ENCODE measurements at places on chromosomes 12 and 14. TPM values are rescaled to one million over a fixed set of nuclear protein-coding genes. Genes with fewer than 3 reads are reported as not detected.

DNA sequence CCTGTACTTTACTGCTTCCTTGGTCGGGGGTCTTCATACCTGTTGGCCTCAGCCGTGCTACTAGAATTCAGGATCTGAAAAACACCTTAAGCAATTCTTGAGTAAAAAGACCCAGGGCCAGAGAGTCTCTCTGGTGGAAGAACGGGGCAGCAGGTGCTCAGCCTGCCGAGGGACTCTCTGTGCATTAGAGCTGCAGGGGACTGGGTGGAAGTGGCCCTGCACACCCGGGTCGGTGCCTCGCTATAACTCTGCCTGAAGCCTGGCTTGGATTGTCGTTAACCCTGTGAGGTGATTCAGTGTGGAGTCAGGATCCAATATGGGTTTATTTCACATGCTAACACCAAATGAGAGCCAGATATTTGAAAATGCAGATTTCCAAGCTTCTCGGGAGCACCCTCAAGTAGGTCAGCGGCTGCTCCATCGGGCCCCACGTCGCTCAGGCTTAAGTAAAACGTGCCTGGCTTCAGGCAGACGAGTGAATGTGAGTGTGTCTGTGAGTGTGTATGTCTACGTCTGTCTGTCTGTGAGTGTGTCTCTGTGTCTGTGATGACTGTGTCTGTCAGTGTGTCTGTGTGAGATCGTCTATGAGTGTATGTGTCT, 35.1 kb upstream of the C14orf180 start:
- no peak overlapping the region for H3K4me3 ChIP-seq
- H3K27me3 ChIP-seq, result peaks cover 12% of the 10 kb centered on the region
- H3K27ac ChIP-seq, result no peak overlapping the region
- no peak for DNase-seq

The MFAP5 gene
- not detected for total RNA-seq

The HRK gene
- total RNA-seq, result not detected

The IL31 gene
- total RNA-seq, result not detected

GRCh38 chr12:61546296-61546695, 713.9 kb upstream of the USP15 start:
- no peak overlapping the region for H3K4me3 ChIP-seq
- no peak for DNase-seq
- H3K27ac ChIP-seq, result no peak overlapping the region

Measured in CD4-positive, alpha-beta T cell (primary cell).